ENCODE measurements at places on chromosomes 4 and X.

GRCh38 chr4:80253510-80253909, 13.0 kb upstream of the FGF5 start:
- DNase-seq = no peak

GRCh38 chr4:155658681-155659064, 8.0 kb upstream of the GUCY1A1 start:
- no peak for DNase-seq

DNA sequence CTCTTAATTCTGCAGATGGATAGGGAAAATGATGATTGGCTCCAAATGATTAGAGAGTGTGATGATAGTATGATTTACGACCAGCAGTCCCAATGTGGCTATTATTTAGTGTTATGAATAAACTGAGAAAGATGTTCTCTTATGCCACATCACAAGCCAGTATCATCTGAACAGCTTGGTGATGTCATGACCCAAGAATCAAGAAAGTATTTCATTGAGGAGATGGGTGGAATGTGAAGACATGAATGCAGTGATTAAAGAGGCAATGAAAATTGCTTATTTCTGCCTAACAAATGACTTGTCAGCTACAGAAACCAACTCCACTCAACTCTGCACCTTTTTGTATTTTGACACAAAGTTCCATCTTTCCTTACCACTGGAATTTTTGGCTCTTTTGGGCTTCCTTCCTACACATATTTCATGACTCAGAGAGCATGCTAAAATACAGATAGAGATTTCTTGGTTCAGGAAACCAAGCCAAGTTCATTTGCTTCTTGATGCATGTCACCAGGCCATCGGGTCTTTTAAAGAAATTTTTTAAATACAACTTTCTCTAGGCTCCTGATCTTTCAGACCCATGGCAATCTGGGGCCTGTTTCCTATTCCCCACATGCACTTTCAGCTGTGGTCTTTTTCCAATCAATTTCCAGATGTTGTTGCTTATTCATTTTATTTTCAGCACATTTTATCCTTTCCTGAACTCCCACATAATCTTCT, 174.2 kb downstream of the HHIP start:
- DNase-seq = no peak

DNA sequence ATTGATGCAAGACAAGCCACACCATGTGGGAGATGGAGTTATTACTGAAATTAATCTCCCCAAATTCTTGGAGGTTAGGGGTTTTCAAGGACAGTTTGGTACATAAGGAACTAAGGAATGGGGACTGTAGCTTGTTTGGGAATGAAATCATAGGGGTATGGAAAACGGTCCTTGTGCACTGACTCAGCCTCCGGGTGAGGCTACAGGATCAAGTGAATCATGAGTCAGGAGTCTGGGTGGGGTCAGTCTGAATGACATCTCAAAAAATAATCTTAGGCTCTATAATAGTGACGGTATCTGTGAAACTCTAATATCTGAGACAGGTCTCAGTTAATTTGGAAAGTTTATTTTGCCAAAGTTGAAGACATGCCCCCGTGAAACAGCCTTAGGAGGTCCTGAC, 128.5 kb upstream of the CYSLTR1 start:
- DNase-seq = no peak

GRCh38 chrX:127404161-127404560, 584.6 kb downstream of the PRR32 start:
- DNase-seq = no peak

GRCh38 chr4:151641983-151642382, 118.8 kb downstream of the GATB start:
- no peak for DNase-seq

- DNase-seq = no peak
Observed at GRCh38 chr4:87589531-87589930, 18.8 kb upstream of the DSPP start.

DNA sequence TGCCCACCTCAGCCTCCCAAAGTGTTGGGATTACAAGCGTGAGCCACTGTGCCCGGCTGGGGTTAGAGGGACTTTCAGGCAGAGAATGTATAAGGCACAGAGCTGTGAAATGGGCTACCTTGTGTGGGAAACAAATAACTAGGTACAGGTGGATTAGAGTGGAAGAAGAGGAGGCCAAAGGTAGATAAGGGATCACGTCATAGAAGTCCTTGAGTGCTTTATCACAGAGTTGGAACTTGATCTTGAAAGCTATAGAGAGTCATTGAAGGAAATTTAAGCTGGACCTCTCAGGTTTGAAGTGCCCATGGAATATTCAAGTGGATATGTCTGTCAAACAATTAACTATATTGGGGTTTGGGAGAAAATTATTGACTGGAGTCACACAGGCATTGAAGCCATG, 8.4 kb downstream of the N4BP2 start:
- DNase-seq = no peak

DNA sequence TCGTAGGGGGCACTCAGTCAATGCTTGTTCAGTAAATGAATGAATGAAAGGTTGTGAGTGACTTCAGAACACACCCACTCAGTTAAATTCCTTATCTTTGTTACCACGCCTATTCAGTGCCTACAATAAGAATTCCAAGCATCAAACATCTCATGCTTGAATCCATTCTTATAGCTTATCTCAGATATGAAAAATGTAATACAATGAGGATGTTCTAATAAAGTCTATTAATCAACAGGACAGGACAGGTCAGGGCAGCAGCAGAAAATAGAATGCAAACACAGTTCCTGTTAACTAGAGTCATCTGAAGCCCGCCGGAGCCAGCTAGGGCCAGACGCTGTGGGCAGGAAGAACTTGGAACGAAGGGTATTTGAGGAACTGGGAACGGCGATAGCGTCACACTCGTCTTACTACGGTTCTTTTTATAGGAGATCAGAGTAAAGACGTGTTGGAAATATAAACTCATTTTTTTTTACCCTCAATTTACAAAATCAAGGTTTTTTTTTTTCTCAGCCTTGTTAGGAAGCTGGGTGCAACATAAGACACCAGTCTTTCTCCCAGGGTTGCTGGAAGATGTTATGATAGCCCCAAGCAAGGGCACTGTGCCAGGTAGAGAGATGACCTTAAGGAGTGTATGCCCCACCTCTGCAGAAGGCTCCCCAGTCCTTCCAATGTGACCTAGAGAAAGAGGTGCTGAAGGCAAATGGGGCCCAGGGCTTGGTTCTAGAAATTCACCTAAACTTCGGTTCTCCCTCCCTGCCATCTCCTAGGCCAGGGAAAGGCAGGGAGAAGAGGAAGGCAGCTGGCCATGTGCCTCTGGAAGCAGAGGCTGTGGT, 48.3 kb downstream of the SEL1L3 start:
- DNase-seq = peak; percentile 53
